Osteoblast (primary cell): ENCODE measurements at places on chromosomes 1 and 21.
A peak's percentile ranks its signal among the peaks of the same experiment; 100 is the strongest.

DNA sequence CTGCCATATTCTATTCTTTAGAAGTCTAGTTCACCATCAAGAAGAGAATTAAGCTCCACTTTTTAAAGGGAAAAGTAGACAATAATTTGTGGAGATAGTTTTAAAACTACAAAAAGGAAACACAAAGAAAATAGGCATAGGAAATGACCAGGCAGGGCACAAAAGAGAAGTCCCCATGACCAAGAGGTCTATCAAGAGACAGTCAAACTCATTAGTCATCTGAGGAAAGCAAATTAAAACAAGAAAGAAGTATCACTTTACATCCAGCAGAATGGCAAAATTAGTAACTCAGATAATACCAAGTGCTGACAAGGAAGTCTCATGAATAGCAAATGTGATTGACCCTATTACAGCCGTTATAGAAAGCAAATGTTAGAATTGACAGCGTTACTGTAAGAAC lies 243.7 kb upstream of the SNX7 start:
- DNase-seq, result no peak

- DNase-seq, result peak; percentile 72
Observed at GRCh38 chr1:161267321-161267720, 8.8 kb downstream of the PCP4L1 start.

DNA sequence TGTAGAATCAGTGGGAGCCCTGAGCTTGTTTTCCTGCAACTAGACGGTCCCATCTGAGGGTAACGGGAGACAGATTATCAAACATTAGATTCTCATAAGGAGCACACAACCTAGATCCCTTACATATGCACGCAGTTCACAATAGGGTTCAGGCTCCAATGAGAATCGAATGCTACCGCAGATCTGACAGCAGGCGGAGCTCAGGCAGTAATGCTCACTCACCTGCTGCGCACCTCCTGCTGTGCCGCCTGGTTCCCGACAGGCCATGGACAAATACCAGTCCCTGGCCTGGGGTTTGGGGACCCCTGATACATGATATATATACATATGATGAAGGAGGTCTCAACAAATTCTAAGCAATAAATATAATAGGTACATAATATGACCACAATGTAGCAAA lies 19.7 kb upstream of the SMIM12 start:
- no peak for DNase-seq

GRCh38 chr1:77794550-77794949 lies 15.1 kb downstream of the MIGA1 start:
- no peak for DNase-seq

- peak; percentile 96 for DNase-seq
Observed at GRCh38 chr1:247111700-247112478, 7.7 kb upstream of the ZNF669 start.

DNA sequence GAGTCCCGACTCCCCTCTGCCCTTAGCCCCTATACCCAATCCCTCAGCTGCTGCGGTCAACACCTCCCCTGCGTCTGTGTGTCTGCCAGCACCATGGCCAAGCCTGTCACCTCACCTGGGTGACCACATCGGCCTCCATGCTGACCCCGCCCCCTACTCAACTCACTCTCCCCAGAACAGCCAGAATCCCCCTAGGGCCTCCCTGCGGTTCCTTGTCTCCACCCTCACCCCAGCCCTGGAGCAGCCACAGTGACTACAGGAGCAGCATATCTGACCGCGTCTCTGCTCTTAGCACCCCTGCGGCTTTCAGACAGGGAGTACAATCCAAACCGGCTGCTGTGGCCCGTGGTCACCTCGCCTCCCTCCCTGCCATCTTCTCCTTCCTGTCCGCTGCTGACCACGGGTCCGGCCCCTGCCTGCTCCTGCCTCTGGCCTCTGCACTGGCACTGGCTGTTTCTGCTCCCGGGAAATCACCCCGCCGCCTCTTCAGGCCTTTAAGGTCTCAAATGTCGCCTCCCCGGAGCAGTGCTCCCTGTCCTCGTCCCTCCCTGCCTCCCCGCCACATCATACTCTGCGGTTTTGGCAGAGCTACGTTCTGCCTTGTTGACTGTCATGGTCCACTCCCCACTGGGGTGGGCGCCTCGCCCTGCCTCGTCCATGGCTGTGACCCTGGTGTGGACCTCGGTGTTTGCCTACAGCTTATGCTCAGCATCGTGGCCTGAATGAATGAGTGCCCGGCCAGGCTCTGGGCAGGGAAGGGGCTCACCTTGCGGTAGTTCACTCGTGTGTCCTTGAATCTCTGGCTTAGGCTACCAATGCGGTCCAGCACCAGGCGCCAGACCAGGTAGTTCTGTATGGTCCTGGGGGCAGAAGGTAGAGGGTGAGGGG lies 11.1 kb downstream of the PRXL2B start:
- DNase-seq, result peak; percentile 47

DNA sequence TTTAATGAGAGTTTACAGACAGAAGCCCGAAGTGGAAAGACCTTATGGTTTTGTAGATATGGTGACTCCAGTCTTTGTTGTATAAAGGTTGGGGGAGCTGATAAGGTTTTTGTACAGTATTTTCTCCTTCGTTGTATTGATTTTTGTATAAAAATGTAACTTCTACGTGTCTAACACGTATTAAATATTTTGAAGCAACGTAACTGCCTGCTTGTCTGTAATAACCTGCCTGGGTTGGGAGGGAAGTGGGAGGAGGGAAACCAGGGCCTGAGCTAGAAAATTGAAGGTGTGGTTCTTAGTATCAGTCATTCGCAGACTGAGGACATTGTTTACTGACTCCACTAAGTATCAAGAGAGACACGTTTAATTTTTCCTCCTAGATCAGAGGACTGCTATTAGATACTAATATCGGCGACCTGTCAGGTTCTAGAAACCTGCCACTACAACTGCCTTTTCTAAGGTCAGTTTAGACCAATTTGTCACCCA lies 2.2 kb downstream of the IER5 start:
- DNase-seq, result no peak

DNA sequence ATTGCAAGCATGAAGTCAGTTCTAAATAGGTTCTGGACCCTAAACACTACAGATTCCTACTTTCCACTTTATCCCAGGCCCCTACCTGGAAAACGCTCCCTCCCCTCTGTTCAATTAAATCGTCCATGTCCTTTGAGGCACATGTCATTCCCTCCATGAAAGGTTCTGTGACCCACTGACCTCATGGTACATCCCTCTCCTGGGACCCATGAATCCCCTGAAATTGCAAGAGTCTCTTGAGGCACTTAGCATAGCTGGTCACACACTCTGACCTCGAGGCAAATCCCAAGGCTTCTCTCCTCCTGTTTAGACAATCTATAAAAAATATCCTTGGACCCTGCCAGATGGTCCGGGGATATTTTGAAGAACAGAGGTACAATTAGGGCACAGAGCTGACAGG lies 34.3 kb upstream of the KRTAP19-8 start:
- DNase-seq, result no peak
